ENCODE measurements at places on chromosomes 12 and 14.

GRCh38 chr12:44497044-44497443, 379.1 kb downstream of the NELL2 start:
- DNase-seq, result no peak

GRCh38 chr12:50006754-50007442, 18.4 kb downstream of the RACGAP1 start:
- DNase-seq, result no peak

- DNase-seq, result no peak
Measured at GRCh38 chr14:35934499-35934898, 108.4 kb downstream of the BRMS1L start.

GRCh38 chr12:34603382-34604035, 581.2 kb downstream of the ALG10 start:
- DNase-seq, result no peak

- no peak for DNase-seq
Measured at GRCh38 chr12:30063435-30063945, 279.7 kb upstream of the TMTC1 start.

DNA sequence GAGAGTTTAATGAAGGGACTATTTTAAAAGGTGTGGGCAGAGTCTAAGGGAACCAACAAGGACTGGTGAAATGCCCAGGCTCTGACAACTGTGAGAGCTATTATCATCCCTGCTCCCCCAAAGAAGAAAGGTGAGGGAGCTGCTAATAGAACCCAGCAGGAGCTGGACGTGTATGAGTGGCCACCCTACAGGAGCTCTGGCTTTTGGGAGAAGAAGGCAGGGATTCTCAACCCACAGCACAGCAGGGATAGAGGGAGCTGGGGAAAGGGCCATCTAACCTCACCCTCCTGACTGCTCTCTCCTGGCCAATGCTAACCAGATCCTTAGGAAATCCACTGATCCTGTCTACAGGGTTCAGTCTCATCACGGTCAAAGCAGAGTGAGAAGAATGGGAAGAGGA, 57.1 kb downstream of the GRIN2B start:
- DNase-seq, result no peak

- no peak for DNase-seq
Measured at GRCh38 chr12:68455691-68456345, 123.7 kb upstream of the MDM1 start.

Data from GM19239 (cell line).